DMS79 treated with DMSO at 0.1 percent for 48 hours (cell line): ENCODE measurements at places on chromosomes 12 and 14.

DNA sequence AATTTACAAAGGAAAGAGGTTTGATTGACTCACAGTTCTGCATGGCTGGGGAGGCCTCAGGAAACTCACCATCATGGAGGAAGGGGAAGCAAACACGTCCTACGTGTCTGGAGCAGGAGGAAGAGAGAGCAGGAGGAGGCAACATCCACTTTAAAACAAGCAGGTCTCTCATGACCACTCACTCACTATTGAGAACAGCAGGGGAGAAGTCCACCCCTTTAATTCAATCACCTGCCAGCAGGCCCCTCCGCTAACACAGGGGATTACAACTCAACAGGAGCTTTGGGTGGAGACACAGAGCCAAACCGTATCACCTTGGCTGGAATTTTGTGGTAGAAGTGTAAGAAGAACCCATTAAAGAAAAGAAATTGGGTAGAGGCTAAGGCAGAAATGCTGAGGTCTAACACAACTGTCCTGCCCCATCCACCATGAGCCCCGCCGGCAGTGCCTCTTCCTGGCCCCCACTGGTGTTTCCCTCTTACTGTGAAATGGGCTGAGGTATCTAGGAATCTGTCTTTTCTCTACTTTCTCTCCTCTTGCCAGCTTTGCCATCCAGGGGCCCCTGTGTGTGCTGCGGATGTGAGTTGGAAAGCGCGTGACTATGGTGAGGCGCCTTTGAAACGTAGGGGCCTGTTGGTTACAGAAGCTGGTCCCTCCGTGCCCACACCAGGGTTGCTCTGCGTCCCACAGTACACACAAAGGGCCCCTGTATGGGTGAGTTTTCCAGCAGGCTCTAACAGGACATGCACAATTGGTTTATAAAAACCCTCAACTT is 108.0 kb upstream of the TMEM132D start:
- no peak for DNase-seq

- no peak for DNase-seq
Observed at GRCh38 chr12:15808652-15809051, 19.5 kb upstream of the EPS8 start.

GRCh38 chr12:71230542-71230941 is 72.7 kb upstream of the TSPAN8 start:
- no peak for DNase-seq

- no peak for DNase-seq
Observed at GRCh38 chr12:69540987-69541386, 44.3 kb upstream of the CCT2 start.

DNA sequence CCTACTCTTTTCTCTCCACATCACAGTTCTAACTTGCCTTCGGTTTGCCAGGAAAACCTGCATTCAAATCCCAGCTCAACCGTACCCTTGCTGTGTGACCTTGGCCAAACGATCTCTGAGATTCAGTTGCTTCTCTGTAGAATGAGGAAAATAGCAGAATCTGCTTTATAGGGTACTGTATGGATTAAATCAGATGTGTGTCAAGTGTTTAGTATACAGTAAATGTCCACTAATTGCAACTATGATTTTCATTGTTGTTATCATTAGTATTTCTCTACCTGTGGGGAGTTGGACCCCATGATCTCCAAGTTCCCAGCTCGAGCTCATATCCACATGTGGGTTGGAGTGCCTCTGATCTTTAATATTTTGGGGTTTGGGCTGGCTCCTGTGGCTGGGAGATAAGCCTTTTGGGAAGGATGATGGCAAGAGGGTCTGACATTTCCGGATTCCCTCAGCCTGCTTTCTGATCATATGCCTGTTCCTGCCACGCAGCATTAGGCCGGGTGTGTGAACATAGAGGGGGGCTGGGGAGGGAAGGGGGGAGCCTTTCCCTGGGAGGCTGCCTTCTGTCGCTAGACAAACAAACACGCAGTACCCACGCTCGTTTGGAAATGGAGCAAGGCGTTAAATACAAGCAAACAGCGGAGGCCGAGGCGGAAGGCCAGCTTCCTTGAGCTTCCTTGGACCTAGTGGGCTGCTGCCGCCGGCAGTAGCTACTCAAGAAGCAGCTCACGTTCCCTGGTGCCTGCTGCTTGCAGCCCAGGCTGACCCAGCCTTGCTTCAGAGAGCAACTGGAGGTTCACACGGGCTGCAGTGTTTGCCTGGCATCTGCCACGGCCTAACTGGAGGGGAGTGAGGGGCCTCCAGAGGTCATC is 213.5 kb upstream of the LHX5 start:
- DNase-seq = no peak

GRCh38 chr14:58765843-58766242 is 128.1 kb downstream of the DACT1 start:
- DNase-seq = no peak

DNA sequence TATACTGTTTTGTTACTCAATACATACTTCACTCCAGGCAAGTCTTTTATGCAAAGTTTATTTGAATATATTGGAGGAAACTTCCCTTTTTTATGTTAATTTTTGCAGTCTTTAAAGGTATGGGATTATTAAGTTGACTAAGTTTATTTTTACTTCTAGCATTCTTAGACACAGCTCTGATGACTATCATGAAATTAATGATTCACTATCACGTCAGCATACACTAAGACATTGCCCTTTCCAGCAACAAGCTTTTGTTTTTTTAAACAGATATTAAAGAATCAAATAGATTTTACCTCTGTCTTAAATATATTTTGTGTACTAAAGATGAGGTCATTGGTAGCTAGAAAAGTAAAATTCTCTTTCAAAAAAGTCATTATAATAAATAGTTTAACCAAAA is 52.1 kb downstream of the DERA start:
- DNase-seq = no peak

GRCh38 chr12:93521225-93522080 is 51.0 kb upstream of the SOCS2 start:
- no peak for DNase-seq

DNA sequence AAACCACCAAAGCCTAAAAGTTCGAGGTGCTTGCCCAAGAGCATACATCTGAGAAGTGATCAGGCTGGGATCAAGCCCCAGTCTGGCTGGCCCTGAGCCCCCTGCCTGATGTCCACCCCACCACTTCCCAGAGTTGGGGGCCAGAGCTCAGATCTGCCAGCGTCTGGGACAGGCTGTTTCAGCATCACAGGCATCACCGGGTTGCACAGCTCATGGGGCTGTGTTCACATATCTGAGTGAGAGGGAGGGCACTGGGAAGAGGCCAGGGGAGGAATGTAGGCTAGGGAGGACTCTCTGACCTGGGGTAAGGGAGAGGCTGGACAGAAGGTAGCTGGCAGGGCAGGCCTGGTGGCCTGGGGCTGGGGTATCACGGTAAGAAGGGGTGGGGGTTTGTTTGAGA is 6.0 kb downstream of the TGM1 start:
- no peak for DNase-seq

DNA sequence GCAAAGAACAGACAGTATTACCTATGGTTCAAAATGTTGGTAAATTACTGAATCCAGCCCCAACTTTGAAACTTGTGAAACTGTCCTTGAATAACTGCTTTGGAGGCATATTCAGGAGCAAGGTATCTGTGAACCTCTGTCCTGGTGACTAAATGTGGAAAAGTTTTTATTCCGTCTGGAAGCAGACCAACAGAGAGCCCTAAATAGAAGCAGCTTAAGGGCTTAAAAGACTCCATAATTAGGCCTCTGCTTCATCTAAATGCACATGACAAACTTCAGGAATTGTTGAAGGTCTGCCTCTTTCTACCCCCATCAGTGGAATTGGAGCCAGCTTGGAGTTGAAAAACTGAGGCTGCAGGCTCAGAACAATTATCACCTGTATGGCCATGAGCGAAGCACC is 276.5 kb downstream of the KCNH5 start:
- DNase-seq = no peak

- no peak for DNase-seq
Observed at GRCh38 chr12:48994224-48995085, 4.7 kb downstream of the DDN start.

DNA sequence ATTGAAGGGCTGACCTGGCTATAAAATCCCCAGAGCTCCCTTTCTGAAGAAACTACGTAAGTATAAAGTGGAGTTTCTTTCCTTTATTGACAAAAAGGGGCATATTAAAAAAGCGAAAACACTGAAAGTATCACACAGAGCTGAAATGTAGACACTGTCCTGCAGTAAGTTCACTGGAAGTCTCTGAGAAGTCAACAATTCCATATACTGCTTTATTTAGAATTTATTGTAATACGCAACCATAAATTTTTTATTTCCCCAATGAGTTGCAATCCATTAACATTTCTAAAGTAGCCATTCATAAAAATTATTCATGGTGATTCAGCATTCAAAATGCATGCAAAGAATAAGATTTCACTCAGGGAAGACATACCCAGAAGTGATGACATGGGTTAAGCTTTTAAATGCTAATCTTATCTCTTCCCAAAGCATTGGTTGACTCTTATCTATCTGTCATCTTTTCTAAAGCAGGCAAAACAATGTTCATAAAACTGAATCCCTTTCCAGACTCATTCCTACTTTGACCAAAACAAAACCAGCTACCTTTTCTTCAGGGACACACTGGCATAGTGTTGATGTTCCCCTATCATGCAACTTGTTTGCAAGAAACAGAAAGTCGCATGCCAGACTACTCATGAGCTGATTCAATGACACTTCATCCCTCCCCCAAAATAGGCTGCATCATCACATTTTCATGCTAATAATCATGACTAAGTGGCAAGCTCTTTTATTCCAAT is 17.3 kb downstream of the KITLG start:
- no peak for DNase-seq

- no peak for DNase-seq
Observed at GRCh38 chr12:121532503-121533393, 48.1 kb downstream of the KDM2B start.

GRCh38 chr12:42235426-42235825 is 2.6 kb downstream of the YAF2 start:
- DNase-seq = peak; percentile 41

DNA sequence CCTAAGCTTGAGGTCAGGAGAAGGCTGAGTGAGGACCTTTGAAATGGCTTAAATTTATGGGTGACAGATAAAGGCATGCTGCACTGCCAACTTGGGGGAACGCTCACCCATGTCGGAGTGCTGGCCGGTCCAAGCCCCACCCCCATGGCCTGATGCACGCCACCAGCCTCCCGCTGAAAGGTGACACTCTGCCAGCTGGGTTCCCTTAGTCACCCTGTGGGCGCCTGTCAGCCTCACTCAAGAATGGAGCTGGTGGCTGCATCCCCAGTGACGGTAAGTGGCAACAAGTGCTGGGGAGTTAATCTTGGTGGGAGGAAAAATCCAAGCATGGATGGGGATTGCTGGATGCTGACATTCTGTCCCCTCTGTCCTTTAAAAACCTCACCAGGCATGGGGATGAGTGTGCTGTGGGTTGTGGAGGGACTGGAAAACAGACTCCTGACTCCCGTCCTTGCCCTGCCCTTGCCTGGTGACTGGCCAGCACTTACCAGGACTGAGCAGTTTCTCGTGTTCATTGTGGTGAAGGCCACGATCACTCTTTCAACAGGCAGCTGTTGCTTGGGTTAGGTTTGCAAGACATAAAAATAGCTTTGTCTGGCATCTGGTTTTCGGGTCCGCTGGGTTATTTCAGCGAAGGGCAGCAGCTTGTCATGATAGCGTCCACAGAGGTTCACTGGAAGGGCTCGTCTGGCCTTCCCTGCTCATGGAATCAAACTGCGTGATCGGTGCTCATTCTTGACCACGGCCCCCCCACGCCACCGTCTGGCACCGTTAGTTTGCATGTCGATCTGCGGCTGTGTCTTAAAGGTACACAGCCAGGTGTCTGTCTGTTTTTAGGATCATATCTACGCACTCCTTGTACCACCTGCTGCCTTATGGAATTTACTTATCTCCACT is 15.0 kb downstream of the ACACB start:
- DNase-seq = peak; percentile 29

DNA sequence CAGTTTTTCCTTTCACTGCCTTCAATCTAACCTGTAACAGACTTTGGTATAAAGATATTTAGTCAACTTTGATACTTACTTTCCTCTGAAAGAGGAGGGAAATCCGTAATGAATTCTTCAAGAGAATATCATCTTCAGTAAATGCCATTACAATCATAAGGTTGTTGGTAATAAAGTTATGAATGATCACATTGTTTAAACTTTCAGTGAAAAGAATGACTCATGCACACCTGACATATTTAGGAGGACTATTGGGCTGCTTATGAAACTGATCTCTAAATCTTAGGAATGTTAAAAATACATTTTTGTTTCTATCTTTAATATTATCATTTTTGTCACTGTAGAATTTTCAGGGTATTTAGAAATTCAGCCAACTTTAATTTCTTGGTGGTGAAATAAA is 474.7 kb downstream of the SLC16A7 start:
- DNase-seq = no peak

DNA sequence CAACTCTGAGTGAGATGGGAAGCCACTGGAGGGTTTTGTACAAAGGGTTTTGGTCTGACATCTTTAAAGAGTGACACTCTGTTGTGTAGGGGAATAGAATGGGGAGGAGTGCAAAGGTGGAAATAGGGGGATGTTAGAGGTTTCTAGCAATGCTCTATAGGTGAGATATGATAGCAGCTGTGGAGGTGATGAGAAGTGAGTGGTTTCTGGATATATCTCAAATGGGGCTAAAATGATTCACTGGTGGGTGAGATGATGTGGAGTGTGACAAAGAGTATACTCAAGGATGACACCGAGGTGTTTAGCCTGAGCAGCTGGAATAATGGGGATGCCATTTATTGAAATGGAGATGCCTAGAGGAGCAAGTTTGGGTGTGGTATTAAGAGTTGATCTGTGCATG is 426.4 kb downstream of the PCNX1 start:
- no peak for DNase-seq

- no peak for DNase-seq
Observed at GRCh38 chr14:49549881-49550280, 36.3 kb downstream of the RPS29 start.

DNA sequence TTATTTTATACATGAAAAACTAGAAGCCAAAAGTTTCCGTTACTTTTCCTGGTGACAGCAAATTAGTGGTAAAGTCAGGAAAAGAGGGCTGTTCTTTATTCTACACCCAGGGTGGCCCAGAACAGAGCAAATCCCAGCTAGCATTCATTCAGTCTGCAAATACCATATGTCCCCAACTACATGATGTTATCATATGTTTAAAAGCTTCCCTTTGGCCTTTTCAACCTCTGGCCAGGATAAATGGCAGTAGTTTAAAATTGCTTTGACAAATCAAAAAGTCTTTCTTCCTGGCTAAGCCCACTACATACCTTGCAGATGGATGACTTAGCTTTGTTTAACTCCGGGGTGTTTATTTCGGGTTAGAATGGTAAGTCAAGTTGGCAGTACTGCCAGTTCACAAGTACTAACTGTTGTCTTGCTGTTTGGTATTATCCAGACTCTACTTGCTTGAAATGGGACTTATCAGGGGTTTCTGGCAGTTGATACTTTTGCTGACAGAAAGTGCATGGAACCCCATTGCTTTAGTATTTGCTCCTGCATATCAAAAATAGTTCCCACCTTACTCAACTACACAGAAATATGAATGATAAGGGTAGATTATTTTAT is 69.7 kb downstream of the PKP2 start:
- no peak for DNase-seq

DNA sequence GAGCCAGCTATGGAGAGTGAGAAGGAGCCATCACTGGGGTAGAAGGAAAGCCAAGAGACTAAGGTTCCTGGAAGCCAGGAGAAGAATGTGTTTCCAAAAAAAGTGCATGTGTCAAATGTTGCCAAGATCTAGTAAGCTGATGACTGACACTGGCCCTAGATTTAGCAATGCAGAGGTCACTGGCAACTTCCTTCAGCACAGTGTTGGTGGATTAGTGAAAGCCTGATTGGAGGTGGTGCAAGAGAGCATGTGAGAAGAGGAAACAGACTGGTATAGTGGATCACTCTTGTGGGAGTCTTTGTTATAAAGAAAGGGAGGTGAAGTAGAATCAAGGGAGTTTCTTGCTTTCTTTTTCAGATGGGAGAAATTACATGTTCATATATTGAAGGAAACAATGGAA is 34.1 kb upstream of the CHGA start:
- DNase-seq = no peak

- peak; percentile 98 for DNase-seq
Observed at GRCh38 chr14:61257469-61258057, 23.6 kb downstream of the TMEM30B start.
